NCI-H510A (cell line): ENCODE measurements at places on chromosomes 1 and 21.

DNA sequence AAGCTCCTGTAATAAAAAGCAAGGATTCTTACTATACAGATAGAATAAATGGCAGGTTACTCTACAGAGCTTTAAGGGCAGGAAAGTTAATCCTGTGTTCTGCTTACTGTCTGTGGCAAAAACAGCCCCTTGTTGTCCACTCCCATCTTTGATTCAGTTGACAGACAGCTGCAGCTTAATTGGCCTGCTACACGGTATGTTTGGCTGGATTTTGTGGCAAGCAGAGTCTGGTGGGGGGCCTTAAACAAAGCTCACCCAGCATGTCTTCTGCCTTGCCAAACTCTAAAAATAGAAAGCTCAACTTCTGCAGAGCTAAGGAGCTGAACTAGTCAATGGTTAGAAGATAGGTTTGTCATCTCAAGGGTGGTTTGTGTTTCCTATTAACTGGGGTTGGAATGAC, 407.2 kb downstream of the HLX start:
- no peak for DNase-seq

- DNase-seq = no peak
These were observed 125.3 kb upstream of the RUNX3 start for GRCh38 chr1:25055324-25055780.

GRCh38 chr1:221884821-221885220, 142.9 kb upstream of the DUSP10 start:
- no peak for DNase-seq

- DNase-seq = no peak
These were observed 4.8 kb upstream of the PSEN2 start for GRCh38 chr1:226865590-226865989.
